HT-29 (cell line): ENCODE measurements at places on chromosomes 12 and 14. TPM values are rescaled to one million over a fixed set of nuclear protein-coding genes. Genes with fewer than 3 reads are reported as not detected.

GPR135 gene
- 0.83 and 0.84 TPM in 2 replicates for total RNA-seq

TBX3 gene
- total RNA-seq = 15.6 and 16.2 TPM in 2 replicates

- DNase-seq = peak; percentile 17
Measured at GRCh38 chr12:108374596-108375320, 35.6 kb upstream of the CMKLR1 start.

DNA sequence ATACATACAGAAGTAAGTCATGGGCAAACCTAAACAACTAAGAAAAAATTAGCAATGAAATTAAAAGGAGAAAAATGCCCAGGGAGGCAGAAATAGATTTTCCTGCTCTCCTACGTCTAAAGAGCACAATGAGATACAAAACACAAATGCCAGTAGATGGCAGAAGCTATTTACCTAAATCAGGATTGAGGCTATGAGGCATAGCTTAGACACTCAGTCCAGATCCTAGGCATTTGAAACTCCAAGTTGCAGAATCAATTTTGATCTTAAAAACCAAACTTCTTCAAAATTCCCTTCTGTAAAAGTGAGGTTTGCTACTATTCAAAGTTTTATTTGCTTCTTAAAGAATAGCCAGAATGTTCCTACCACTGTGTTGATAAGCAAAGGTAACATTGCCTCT, 368.6 kb downstream of the DAD1 start:
- no peak for DNase-seq

DNA sequence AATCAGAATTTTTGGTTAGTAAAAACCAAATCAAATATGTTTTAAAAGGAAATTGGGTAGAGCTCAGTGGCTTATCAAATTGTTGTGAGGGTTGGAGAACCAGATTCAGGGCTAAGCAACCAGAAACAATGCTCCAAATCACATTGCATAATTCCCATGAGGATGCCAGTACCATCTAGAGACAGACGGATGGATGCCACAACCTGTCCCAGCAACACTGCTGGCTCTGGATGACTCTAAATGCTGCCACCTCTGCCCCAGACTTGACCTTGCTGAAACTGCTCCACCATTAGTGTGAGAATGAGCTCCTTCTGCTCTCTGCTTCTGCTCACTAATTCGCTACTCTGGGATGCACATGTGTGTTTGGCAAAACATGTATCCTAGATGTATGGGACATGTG, 43.9 kb downstream of the FRS2 start:
- no peak for DNase-seq

GRCh38 chr14:84202486-84202885, 1327.5 kb upstream of the FLRT2 start:
- DNase-seq = no peak

C12orf54 gene
- not detected in 2 replicates for total RNA-seq

GRCh38 chr12:39772821-39773259, 153.2 kb upstream of the ABCD2 start:
- DNase-seq = no peak

GRCh38 chr14:35875296-35875695, 49.2 kb downstream of the BRMS1L start:
- no peak for DNase-seq

DNA sequence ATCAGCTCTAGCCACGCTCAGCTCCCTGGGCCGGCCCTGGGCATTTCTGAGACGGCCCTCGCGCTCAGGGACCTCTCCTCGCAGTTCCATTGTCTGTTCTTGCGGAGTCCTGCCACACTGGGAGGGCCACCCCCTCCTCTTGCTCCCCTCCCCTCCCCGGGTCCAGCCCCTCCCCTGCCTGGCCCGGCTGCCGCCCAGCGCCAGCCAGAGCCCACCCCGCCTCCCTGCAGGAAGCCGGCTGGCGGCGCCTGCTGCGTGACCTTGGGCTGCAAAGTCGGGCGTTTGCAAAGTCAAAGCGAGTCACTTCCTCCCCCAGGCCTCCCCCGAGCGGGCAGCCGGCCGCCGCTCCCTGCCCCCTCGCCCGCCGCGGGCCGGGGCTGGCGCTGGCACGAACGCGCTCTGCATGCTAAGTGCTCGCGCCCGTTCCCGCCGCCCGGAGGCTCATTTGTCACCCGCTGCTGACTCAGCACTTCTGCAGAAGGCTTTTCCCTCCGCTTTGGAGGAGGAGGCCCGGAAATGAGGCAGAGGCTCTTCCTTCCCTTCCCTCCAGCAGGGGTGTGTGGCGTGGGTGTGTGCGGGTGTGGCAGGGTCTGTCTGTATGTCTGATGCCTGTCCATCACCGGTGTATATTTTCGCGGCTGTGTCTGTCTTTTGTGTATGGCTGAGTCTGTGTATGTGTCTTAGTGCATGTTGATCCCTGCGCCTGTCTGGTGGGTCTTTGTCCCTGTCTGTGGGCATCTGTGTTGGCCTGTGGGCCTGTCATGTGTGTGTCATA, 72.0 kb downstream of the IRF2BPL start:
- peak; percentile 55 for DNase-seq

LRP1-AS gene
- total RNA-seq = not detected in 2 replicates
